ENCODE measurements at places on chromosomes 1 and 21.

DNA sequence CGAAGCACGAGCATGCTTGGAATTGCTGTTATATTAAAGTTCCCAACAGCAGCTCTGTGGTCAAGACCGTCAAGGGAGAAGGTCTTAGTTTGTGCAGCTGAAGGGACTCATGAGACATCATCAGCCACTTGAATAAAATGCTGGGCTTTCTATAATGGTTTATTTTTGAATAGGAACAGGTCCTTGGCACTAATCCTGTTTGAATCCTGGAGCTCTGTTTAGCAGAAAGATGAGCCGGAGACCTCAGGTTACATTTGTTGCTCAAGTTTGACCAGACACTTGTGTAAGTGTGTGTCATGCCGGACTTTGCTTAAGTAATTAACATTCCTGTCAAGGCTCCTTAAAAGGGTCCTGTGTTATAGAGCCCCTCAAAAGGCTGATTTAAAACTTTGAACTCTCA, 186.5 kb downstream of the ROR1 start:
- no peak for DNase-seq

DNA sequence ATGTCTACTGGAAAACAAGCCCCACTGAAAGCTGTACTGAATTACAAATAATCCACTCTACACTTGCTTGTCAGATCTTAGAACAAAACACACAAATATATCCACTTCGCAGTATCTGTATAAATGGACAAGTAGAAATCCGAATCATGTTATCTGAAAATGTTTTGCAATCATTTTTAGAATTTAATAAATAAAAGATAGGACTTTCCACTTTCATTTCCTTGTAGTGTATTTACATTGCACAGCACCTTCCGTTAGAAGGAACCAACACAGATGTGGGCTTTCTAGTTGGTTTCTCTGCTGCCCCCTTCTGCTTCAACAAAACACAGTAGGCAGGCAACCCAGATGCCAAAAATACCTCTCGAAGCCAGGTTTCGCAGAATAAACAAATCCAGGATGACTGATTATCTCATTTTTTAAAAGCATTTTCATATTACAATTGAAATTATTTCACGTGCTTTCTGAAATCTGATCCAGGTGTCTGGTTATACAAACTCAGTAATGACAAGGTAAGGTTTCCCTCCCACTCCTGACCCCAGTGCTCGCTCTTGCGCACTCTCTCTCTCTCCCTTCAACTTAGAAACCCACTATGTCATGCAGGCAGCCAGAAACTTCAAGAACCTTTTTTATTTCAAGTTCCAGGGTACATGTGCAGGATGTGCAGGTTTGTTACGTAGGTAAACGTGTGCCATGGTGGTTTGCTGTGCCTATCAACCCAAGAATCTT, 389.9 kb downstream of the SMYD3 start:
- DNase-seq = peak; percentile 82

- DNase-seq = no peak
These were observed 70.4 kb upstream of the SAMSN1 start for GRCh38 chr21:14616380-14617039.

GRCh38 chr1:1170215-1171091, 3.2 kb upstream of the TTLL10 start:
- DNase-seq = no peak

- DNase-seq = no peak
These were observed 195.7 kb downstream of the DYRK1A start for GRCh38 chr21:37561941-37562919.

DNA sequence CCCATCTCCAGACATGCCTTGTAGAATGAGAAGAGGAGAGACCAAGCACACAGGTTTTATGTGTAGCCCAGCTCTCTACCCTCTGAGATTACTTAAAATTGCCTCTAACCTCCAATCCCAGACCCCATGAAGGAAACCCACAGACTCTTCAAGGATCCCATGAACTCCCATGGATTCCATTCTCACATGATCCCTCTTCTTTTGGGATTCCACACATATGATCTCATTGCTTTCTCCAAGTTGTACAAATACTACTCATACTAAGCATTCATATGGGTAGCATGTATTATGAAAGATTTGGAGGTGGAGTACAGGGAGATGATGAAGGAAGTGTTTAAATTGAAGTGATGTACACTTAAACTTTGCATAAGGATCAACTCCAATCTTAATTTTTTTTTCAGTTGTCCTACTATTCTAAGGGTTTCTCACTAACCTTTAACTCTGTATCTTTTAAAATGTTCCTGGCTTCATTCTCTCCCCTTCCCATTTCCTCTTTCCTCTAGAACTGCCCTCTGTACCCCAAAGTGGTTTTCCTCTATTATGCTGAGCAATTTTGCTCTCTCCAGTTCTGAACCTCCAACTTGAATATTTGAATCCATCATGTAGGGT, 41.6 kb downstream of the MFSD2A start:
- no peak for DNase-seq

- no peak for DNase-seq
These were observed 226.3 kb upstream of the USP24 start for GRCh38 chr1:55441489-55441888.

GRCh38 chr21:22582026-22582425, 1583.8 kb downstream of the NCAM2 start:
- DNase-seq = no peak

- no peak for DNase-seq
These were observed 467.6 kb upstream of the PKN2 start for GRCh38 chr1:88216441-88216840.

DNA sequence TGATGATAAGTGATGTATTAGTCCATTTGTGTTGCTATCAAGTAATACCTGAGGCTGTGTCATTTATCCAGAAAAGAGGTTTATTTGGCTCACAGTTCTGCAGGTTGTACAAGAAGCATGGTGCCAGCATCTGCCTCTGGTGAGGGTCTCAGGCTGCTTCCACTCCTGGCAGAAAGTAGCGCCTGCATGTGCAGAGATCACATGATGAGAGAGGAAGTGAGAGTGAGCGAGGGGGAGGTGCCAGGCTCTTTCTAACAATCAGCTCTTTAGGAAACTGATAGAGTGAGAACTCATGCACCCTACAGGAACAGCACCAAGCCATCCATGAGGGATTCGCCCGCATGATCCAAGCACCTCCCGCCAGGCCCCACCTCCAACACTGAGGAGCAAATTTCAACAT, 2.2 kb upstream of the FHAD1 start:
- no peak for DNase-seq

DNA sequence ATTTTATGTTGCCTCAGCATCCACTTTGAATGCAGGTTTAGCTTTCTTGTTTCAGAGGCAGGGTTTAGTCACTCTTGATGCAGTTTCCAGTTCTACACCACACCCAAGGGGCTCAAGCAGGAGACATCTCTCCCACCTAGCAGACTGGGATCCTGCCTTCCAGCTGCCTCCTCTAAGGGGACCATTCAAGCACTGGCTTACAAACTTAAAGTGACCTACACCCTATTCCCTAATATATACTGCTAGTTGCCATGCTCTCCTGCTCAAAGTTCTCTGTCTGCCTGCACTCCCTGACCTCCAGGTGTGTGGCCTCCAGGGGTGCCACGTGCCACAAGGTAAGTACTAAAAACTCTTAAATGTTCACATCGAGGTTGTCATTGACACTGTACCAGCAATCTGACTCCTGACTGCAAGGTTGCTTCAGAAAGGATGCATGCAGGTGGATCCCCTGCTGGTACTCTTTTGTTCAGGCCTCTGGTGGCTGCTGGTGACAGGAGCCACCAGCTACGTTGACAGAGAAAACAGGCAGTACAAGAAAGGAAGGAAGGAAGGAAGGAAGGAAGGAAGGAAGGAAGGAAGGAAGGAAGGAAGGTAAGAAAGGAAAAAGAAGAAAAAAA, 185.9 kb downstream of the COQ8A start:
- DNase-seq = no peak

GRCh38 chr1:53449021-53449420, 10.2 kb upstream of the DMRTB1 start:
- DNase-seq = no peak

- no peak for DNase-seq
These were observed 22.1 kb upstream of the CITED4 start for GRCh38 chr1:40884055-40884795.

DNA sequence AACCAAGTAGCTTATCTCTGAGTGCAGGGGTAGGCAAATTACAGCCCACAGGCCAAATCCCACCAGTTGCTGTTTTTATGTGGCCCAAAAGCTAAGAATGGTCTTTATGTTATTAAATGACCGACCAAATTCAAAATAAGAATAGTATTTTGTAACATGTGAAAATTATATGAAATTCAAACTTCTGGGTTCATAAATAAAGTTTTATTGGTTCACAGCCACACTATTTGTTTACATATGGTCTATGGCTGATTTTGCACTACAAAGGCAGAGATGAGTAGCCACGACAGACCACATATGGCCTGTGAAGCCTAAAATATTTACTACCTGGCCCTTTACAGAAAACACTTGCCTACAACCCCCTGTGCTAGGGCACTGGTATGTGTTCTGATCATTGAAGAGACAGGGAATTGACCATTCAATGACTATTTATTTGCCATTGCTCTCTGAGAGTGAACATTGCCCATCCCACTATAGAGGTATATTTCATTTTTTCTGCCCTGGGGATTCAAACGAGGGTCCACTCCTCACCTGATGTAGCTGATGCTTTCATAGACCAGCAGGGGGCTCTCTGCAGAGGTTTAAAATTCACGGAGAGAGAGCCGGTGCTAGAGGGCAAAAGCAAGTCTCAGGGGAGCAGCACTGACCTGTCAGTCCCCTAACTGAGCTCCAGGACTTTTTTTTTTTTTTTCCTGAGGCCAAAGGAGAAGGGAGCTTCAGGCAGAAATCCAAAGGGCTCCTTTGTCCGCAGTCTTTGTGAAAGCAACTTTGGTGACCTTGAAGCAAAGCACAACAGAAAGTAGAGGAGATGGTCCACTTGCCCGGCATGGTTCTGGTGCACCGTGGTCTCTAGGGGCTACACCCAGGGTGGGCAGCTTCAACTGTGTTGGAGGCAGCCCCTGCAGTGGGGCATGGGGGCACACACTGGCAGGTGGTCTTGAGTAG, 7.3 kb upstream of the GNL2 start:
- DNase-seq = peak; percentile 63

DNA sequence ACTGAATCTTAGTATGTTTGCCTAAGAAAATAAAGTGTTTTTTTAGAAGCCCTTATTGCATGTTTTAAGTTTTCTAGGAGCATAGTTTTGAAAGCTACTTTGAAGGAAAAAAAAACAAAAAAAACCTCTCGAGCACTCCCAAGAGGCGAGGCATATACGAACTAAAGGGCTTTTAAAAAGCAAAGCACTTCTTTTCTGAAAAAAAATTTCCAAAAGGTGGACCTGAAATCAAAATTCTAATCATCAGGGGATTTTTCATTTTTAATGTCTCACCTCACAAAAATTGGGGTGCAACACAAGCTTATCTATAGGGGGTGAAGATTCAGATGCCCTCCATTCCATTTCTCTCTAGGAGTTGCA, 594 bp downstream of the GLMN start:
- no peak for DNase-seq

DNA sequence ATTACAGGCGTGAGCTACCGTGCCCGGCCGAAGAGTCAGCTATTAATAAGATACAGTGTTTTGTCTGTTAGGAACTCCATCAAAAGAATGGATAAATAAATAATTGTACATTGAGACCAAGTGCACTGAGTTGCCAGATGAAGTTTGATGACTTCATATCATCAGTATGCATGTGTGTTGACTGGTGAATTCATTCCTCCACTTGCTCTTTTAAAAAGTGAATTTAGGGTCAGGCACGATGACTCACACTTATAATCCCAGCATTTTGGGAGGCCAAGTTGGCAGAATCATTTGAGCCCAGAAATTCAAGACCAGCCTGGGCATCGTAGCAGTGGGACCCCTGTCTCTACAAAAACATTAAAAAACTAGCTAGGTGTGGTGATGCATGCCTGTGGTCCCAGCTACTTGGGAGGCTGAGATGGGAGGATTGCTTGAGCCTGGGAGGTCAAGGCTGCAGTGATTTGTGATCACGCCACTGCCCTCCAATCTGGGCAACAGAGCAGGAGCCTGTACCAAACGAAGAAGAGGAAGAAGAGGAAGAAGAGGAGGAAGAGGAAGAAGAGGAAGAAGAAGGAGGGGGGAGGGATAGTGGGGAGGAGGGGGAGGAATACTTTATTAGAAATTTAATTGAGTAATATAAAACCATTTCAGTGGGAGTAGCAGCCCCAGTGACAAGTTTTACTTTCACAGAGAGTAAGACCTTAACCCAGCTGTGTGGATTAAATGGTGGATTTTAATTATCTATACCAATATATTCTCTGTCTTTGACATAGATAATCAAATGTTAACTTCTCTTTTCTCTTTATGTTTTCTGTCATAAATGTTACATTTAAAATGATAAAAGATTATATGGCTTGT, 74.9 kb downstream of the CCDC18 start:
- DNase-seq = no peak

DNA sequence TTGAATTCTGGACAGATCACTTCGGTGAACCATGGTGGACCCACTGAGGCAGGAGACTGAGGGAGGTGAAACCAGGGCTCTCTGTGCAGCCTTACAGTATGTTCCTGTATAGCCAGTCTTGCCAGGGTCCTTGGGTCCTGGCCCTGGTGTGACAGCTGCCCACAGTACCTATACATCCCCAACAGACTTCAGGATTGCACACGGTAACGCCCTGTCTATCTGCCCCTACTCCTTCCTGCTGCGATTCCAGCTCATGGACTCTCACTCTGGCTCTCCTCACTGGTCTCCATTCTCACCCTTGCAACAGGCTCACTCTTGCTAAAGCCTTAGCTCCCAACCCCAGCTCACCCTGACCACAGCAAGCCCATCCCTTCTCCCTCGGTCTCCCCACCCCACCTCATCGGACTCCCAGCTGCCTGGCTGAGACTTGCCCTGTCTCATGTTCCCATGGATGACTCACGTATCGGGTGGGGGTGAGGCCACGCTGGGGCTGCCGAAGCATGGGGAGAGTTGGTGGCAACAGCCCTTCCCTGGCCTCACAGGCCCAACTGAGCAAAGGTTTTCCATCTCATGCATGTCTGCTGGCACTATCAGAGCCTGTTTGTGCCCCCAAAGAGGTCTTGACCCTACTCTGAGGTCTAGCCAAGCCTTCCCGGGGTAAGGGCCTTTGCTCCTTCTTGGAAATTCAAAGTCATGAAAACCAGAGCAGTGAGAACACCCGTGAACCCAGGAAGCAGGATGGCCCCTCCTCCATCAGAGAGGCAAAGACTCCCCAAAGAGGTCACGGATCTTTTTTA, 7.1 kb downstream of the PHLDA3 start:
- DNase-seq = no peak

GRCh38 chr1:59139396-59139795, 157.5 kb upstream of the FGGY start:
- DNase-seq = peak; percentile 57

DNA sequence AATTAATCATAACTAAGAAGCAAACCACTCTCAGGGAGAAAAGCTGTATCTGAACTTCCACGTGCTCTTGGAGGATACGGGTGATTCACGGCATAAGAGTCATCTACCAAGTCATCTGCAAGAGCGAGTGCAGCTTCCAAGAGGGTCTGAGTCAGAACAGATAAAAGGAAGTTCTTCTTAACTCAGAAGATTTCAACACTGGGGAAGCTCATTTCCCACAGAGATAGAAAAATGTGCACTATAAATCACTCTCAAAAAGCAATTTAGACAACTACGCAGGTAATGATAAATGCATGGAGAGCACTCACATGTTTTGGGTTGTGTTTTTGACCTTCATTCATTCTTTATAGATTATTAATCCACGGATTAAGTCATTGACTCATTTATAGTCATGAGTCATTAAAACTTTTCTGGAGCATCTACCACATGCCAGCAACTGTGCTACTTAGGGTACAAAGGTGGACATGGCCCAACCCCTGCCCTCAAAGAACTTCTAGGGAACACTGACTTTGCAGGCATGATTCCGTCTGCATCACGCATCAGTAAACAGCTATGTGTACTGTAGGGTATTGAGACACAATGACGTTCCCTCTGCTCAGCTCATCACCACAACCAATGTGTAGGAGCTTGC, 20.8 kb downstream of the KCNJ15 start:
- no peak for DNase-seq

Measured in NCI-H2029 (cell line).